Stimulated activated CD8-positive, alpha-beta memory T cell treated with anti-CD3 and anti-CD28 coated beads, Interleukin-2, amount 100 ng/mL, for 1 hour (primary cell): ENCODE measurements at places on chromosomes 11 and 22.

DNA sequence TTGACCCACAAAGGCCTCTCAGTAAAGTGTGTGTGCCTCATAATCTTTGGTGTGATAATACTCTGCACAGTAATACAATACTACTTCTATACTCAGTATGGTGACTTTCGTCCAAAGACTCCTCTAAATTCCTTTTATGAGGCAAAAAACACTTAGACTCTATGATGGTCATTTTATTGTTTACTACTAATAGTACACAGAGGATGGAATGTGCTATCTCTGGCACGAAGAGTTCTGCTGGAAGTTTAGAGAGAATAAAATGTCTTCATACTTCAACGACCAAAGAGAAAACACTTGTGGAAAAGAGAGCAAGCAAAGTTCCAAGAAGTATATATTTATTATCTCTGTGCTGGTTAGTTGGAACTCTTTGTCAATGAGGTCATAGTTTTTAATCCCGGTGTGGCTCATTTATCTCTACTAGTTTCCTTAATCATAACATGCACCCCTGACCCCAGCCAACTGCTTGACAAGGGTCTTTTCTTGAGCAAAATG is 7.5 kb upstream of the CSTF3 start:
- no peak for DNase-seq

- DNase-seq: no peak
Measured at GRCh38 chr11:131326829-131327228, 43.6 kb upstream of the NTM start.

- no peak for DNase-seq
Measured at GRCh38 chr11:110473706-110474105, 44.0 kb downstream of the FDX1 start.

DNA sequence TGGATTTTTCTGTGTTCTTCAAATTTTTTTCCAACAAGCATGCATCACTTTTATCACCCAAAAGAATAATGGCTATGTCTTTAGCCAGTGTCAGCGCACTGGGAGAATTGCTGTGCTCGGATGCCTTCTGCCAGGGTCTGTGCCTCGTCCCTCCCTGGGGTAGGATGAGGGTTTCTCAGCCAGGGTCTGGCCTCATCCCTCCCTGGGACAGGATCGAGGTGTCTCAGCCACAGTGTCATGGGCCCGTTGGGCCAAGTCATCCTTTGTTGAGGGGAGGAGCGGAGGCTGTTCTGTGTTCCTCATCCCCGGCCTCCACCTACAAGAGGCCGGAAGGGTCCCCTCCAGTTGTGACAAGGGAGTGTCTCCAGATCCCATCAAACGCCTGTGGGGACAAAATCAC is 22.7 kb downstream of the LINC01488 start:
- DNase-seq: no peak

GRCh38 chr11:114033572-114033971 is 25.9 kb upstream of the ZBTB16 start:
- DNase-seq: no peak

- DNase-seq: no peak
Measured at GRCh38 chr11:66722745-66723651, 6.0 kb downstream of the SPTBN2 start.

- DNase-seq: no peak
Measured at GRCh38 chr11:77069969-77070582, 3.3 kb downstream of the CAPN5 start.

DNA sequence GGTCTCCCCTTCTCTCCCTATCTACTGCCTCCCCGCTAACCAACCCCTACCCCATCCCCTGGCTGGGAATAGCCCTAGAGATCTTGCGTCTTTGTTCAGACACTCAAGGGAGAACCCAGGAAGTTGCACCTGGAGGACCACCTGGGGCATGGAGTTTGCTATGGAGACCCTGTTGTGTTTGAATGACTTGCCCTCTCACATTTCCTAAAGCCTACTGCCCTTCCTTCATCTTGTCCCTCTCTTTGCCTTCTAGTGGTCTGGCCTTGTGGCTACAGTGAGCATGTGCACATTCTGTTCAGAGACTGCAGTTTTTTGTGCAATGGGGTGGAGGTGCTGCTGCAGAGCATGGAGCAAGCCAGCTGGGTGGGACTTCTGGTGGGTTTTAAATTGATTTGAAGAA is 42.5 kb downstream of the ZNRF3 start:
- DNase-seq: no peak

- no peak for DNase-seq
Measured at GRCh38 chr11:11229647-11230046, 123.4 kb downstream of the CSNK2A3 start.

DNA sequence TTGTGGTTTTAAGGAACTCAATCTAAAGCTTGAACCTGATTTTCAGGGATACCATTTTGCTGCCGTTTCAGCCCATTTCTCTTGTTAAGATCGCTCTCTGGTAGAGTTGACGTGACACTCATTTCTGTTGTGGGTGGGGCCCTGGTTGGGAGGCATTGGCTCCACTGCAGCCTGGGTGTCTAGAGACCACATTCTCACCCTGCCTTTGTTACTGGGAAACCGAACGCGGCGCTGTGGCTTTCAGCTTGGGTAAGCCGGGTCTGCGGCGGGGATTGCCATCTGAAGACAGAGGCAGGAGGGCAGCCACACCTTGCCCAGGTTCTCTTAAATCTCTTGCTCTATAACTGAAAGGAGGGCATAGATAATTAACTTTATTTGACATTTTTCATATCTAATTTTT is 3.2 kb downstream of the EHF start:
- no peak for DNase-seq

- DNase-seq: no peak
Measured at GRCh38 chr22:34099278-34099677, 179.0 kb upstream of the LARGE1 start.

GRCh38 chr11:117618982-117619355 is 178.0 kb downstream of the DSCAML1 start:
- no peak for DNase-seq

DNA sequence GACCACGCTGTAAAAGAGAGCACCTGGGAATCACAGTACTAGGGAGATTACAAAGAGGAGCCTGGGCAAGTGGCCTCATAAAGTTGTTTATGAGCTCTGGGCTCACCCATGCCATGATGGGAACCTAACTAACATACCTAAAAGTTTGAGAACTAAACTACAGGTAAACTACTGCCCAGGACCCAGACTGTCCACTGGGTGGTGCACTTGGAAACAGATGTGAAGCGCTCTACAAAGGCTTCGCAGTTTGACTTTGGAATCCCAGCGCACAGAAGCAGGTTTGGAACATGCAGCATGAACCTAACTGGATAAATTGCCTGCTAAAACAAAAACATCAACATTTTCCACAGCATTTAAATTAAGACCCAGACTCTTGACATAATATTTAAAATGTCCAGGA is 418.6 kb downstream of the FAM181B start:
- no peak for DNase-seq

- DNase-seq: no peak
Measured at GRCh38 chr11:76772100-76772782, 10.9 kb upstream of the TSKU start.
